ENCODE measurements at places on chromosomes 1 and 21.

GRCh38 chr1:29355375-29355774 lies 119.1 kb downstream of the PTPRU start:
- DNase-seq = no peak

GRCh38 chr1:103274886-103275285 lies 166.6 kb upstream of the COL11A1 start:
- DNase-seq = no peak

GRCh38 chr1:44485934-44486460 lies 80.9 kb downstream of the RNF220 start:
- no peak for DNase-seq

DNA sequence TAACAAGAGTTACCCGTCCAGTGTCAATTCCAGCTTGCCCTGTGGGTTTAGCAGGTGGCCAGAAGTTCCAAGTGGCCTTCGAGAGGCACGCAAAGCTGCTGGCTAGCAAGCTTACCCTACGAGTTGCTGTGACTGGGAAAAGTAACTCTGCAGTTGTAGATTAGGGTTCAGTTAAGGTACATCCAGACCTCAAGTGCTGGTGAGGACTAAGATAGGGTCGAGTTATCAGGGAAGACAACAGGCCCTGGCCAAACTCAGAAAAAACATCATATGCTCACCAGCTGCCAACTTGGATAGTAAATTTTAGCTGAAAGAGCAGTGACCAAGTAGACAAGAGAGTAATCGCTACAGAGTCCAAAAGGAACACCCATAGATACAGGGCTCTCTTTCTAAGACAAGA lies 27.7 kb upstream of the LRRC7 start:
- DNase-seq = no peak

GRCh38 chr1:203644661-203645510 lies 18.3 kb downstream of the ATP2B4 start:
- DNase-seq = no peak

DNA sequence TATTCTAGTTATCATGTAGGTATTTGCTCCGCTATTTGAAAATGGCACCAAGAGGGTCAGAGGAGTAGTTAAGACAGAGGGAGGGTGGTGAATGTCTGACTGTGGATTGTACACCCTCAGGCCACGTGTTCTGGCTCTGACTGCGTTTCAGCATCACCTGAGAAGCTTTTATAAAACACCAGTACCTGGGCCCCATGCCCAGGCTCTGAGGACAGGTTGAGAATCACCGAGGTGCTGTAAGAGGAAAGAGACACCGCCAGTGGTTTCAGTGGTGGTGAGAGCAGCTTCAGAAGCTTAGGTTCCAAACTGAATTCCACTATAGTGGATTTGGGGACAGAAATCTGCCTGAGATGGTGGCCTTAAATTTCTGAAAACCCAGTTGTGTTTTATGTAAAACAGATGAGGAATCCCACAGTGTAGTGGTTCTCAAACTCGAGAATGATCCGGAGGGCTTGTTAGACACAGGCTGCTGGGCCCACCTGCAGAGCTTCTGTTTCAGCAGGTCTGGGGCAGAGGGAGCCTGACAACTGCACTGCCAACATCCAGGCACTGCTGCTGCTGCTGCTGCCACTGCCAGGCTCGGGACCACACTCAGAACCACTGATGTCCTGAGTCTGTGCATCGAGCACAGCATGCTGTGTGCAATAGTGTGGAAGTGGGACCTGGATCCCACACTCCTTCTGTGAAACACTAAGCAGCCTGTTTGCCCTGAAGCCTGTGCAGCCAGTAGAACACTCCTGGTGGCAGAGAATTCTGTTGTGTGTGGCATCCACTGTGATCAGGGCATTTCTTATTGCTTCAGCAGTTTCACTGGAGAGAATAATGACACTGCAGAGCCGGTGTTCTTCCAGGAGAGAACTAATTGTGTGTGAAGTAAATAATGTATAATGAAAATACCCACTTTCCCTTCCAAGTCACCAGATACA lies 98.7 kb downstream of the SUSD4 start:
- no peak for DNase-seq

DNA sequence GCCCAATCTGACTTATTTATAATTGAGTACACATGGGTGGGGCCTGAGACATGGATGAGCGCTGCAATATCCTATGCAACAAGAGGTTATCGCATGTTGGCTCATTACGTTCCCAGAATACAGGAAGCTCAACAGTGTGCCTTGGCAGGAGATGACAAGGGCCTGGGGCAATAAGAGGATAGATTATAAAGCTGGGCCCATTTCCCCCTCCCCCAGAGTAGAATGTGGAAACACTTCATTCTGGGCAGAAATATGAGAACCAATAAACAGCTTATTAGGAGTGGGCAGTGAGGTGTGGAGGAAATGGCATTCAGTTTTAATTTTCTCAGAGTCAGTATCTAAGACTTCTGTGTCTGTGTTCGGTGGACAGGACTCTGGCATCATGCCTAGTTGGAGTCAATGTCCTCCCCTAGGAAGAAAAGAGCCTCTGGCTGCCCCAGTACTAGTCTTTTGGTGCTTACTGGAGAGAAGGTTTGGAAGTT lies 92.8 kb downstream of the PIK3R3 start:
- DNase-seq = no peak

DNA sequence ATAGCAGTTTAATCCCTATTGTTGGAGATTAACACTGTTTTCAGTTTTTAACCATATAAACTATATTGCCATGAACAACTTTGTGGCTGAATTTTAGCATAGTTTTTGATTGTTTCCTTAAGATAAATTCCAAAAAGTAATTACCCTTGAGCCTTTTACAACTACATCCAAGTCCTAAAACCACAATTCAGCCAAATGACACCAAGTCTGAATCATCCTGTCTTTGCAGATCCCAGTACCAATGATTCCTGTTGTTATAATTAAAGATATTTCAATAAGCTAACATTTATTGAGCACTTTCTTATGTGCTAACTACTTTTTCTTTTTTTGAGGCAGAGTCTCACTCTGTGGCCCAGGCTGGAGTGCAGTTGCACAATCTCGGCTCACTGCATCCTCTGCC lies 35.6 kb downstream of the IL23R start:
- no peak for DNase-seq

DNA sequence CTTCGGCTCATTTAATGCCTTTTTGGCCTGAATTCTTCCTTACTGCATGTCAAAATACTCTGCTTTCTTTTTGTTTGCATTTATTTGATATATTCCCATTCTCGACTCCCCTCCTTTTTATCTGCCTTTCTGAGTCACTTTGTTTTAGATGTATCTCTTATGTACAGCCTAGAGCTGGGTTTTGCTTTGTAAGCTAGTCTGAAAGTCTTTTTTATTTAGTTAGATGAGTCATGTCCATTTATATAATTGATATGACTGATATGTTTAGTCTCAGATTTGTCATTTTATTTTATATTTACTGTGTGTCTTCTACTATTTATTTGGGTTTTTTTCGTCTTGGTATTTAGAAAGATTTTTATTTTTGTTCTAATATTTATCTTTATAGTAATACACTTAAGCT lies 33.6 kb upstream of the GNG5 start:
- DNase-seq = no peak

DNA sequence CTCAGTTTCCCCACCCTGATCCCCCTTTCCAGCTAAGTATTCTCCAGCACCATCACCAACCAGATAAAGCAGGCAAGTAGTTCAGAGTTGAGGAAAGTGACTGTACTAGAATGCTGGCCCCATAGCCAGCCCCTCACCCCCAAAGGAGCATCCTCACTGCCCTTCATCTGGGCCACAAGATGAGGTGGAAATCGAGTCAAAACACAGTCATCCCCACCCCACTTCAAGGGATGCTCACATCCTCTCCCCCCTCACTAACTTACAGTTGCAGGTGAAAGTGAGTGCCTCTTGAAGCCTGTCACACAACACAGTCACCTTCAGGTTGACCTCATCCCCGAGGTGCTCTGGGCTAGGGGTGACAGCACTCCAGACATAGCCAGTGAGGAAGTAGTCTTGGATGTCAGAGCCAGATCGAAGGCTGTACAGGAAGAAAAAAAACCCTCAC lies 30.4 kb downstream of the PIK3C2B start:
- no peak for DNase-seq

DNA sequence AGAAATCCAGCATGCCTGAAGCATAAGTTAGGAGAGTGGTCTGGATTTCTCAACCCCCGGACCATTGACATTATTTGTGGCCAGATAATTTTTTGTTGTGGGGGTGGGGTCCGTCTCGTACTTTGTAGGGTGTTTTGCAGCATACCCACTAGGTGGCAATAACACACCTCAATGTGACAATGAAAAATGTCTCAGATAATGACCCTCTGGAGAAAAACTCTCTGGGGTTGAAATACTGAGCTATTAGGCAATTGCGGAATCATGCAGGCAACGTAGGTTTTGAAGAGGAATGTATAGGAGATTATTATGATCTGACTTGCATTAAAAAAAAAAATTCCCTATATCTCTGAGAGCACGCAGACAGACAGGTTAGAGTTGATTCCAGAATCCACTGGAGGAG lies 25.3 kb upstream of the RRP15 start:
- no peak for DNase-seq

DNA sequence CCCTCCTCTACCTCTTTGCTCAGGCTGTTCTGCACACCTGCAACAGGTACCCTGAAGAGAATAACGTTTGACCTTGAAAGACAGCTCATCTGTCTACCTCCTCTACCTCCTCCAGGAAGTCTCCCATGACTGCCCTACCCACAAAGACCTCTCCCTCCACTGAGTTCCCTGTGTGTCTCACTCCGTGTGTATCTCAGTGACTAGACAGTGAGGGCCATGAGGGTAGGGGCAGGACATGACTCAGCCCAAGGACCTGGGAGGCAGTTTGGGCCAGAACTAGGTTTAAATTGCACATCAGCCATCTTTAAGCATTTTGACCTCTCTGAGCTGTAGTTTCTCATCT lies 32.0 kb upstream of the LRP8 start:
- no peak for DNase-seq

DNA sequence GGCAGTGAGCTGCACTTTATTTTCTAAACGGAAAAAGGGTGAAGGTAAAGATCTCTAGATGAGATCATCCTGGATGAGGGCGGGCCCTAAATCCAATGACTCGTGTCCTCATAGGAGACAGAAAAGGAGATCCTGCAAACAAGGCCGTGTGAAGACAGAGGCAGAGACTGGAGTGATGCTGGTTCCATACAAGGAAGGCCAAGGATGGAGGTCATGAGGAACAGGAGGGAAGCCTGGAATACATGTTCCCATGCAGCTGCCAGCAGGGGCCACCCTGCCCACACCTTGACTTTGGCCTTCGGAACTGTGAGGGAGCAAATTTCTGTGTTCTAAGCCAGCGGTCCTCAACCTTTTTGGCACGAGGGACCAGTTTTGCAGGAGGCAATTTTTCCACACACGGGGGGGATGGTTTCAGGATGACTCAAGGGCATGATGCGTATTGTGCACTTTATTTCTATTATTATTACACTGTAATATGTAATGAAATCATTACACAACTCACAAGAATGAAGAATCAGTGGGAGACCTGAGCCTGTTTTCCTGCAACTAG lies 94.3 kb downstream of the PSMG1 start:
- no peak for DNase-seq

- no peak for DNase-seq
These were observed at the start of gene RBP7 for GRCh38 chr1:9996624-9997582. Gene RBP7 (plus strand): TSS chr1:9997228. CDS start chr1:9997259, 31 bp downstream.

DNA sequence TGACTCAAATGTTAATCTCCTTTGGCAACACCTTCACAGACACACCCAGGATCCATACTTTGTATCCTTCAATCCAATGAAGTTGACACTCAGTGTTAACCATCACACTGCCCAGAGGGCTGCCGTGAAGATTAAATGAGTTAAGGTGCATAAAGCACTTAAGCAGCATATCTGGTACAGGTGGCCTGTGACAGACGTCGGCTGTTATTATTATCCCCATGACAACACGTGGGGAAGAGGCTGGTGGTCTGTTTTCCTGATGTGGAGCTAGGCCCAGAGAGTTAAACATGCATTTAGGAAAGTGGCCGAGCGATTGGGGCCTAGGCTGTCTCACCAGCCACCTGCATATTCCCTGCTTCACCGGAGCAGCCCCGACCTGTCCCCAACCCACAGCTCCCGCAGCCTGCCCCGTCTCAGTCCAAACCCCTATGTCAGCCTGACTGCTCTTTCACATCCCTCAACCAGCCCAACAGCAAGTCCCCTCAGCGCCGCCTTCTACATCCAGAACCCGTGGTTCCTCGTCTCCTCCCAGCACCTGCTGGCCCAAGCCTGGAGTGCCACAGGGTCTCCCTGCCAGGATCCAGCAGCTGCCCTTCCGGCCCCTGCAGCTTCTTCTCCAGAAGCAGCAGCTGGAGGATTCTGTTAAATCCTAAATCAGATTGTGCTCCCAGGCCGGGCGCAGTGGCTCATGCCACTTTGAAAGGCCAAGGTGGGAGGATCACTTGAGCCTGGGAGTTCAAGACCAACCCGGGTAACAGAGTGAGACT lies 77.9 kb downstream of the FBXO2 start:
- DNase-seq = no peak

GRCh38 chr1:171485375-171486047 lies at the start of gene PRRC2C:
Gene PRRC2C (plus strand): TSS chr1:171485530. CDS start chr1:171512089, 26,559 bp downstream.
- DNase-seq = peak; percentile 96
